ENCODE measurements at places on chromosomes 1 and 21. TPM values are rescaled to one million over a fixed set of nuclear protein-coding genes. Genes with fewer than 3 reads are reported as not detected.

- DNase-seq: peak; percentile 17
Observed at GRCh38 chr1:208433086-208433485, 188.9 kb upstream of the PLXNA2 start.

DNA sequence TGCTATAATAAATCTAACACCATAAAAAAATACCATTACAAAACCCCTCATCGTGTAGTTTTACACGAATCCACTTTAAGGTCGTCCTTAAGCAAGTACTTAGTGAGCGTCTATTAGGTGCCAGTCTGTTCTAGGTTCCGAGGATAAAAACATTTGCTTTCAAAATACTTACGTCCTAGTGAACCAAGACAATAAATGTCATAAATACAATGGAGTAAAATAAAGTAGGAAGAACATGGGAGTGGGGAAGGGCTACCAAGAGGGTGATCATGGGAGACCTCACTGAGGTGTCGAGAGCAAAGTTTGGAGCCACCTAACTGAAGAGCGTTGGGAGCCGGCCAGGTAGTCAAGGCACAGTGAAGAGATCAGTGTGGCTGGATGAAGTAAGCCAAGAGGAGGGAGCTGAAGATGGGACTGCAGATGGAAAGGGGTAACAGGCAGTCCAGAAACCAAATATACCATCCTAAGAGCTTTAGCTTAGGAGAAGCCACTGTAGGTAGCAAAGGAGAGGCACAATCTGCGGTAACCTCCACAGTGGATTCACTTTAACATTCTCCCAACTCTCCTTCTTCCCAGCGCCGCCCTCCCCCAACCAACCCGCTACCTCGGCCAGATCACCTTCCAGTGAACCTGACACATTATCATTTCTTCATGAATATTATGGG, 684 bp downstream of the LTN1 start:
- DNase-seq: no peak

The RBM11 gene
- 4.1 TPM for total RNA-seq

The IGSF9 gene
- 2.7 TPM for total RNA-seq

All from Daoy (cell line).